ENCODE measurements at places on chromosomes 11 and 22.

- no peak for DNase-seq
Measured at GRCh38 chr11:9577556-9577955, 4.1 kb downstream of the WEE1 start.

DNA sequence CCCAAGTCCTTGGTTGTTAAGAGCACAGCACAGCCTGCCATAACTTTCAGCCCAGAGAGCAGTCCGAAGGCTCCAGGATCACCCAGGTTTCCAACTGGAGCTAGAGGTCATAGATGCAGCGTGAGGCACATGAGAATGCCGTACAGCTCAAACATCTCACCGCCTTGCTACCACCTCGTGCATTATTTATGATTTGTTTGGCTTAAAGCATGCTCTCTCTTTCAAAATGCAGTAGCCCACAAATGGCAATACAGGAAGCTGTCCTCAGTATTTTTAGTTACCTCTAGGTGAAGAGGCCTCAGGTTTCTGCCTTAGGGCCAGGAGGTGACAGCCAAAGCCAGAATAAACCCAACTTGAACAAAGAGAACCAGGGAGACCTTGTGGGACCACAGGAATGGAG, 14.4 kb downstream of the SCN3B start:
- no peak for DNase-seq

DNA sequence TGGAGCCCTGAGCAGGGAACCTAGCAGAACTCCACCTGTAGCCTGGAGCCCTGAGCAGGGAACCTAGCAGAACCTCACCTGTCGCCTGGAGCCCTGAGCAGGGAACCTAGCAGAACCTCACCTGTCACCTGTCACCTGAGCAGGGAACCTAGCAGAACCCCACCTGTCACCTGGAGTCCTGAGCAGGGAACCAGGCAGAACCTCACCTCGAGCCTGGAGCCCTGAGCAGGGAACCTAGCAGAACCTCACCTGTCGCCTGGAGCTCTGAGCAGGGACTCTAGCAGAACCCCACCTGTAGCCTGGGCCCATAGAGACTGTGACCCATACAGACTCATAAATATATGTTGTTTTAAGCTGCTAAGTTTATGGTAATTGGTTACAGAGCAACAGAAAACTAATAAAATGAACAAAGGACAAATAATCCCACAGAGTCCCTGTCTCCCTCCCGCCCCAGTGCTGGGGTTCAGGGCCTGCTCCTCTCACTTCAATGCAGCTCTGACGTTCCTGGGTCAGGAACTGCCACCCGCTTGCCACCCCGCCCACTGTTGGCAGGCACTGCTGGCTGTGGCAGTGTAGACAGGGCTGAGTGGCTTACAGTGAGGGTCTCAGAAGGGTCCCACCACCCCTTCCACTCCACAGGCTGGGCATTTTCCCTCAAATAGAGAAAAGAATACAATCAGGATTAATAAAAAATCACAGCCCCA, 259.1 kb downstream of the TBC1D22A start:
- DNase-seq: no peak

GRCh38 chr11:133029107-133029506, 503.2 kb downstream of the OPCML start:
- DNase-seq: no peak

GRCh38 chr11:15815246-15816195, 540.8 kb downstream of the SOX6 start:
- DNase-seq: no peak

GRCh38 chr11:72037554-72038311, 39.0 kb downstream of the IL18BP start:
- DNase-seq: no peak

DNA sequence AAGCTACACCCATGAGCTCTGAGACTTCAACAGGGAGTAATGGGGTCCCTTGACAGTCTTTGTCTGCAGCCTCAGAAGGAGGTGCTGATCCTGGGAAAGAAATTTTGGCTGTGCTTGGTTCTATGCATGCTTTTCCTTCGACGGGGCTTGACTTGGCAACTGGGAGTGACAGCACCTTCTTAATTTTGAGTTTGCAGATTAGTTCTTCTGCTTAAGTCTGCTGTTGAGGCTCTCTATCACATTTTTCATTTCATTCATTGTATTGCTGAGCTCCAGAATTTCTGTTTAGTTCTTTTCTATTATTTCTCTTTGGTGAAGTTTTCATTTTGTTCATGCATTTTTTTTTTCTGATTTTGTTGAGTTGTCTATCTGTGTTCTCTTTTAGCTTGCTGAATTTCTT, 125.6 kb downstream of the SNX19 start:
- DNase-seq: no peak

GRCh38 chr11:76161261-76161961, 44.9 kb downstream of the WNT11 start:
- DNase-seq: no peak

DNA sequence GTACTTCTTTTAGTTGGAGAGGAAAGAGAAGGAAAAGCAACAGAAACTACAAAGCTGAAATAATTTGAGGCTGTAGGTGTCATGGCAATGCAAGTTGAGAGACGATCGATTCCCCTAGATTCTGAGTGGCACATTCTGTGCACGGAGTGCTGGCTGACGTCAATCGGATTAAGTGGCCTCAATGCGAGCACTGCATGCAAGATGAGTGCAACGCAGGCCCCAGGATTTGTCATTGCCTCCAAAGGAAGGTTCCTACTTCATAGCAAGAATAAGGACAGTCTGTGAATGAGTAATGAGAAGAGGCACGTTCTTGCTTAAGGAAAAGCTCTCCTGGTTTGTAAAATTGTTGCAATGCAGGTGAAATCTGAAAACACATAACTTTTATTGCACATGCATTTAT, 892.4 kb downstream of the KCNA4 start:
- DNase-seq: no peak

- no peak for DNase-seq
Measured at GRCh38 chr11:105840391-105840790, 181.6 kb downstream of the MSANTD4 start.

- no peak for DNase-seq
Measured at GRCh38 chr11:32884770-32885384, 7.7 kb upstream of the QSER1 start.

- DNase-seq: no peak
Measured at GRCh38 chr11:77372726-77373125, 71.2 kb upstream of the GDPD4 start.

DNA sequence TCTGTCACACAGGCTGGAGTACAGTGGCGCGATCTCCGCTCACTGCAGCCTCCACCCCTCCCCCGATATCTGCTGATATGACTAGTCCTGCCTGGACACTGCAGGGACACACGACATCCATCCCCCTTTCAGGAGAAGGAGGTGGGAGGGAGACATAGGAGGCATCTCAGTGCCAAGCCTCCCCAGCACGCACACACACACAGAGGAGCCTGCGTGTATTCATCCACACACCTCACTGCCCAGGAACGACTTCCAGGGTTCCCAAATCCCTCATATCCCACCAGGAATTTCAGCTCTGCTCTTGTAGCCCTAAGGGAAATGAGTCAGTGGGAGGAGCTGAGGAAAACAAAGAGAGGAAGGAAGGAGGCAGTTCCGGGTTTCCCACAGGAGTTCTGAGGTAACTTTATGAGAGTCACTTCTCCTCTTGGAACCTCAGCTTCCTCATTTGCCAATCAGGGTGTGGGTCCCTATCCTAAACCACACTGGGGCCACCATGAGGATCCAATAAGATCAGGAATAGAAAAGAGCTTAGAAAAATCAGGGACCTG, 37.2 kb upstream of the ACER3 start:
- no peak for DNase-seq

All from hematopoietic multipotent progenitor cell treated with erythropoietin and hydrocortisone succinate and interleukin-3 and kit ligand, for 15 days (in vitro differentiated cells).